Activated CD4-positive, alpha-beta T cell treated with anti-CD3 and anti-CD28 coated beads for 4 hours (primary cell): ENCODE measurements at places on chromosomes 2 and 18.

DNA sequence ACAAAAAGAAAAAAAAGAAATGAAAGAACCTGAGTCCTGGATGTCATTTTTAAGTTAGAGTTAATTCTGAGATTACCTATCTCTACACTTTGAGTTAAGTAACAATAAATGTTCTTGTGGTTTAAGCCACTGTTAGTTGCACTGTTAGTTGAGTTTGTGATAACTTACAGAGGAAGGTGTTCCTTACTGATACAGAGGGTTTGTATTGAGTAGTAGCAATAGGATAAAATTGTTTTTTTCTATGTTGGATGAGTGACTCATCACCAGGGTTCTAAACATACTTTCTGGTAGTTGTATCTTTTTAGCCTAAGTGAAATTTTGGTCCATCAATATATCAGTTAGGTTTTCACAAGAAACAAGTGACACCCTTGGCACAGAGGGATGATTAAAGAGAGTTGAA lies 4.0 kb upstream of the LCLAT1 start:
- no peak for DNase-seq

DNA sequence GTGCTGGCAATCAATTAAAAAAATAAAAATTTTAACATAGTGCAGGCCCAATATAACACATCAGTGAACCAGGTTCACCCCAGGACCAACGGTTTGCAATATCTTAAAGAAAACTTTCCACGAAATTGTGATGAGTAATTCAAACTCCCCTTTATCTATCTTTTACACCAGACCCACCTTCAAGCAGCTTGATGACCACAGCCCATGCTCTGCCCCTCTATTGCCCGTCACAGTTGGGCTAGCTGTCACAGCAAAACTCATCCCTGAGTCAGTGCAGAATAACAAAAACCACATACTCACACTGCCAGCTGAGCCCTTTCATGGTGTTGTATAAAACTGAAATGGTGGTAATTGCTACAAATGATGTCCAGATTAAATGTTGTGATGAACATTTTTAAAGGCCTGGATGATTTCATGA lies 112.5 kb upstream of the CREB1 start:
- no peak for DNase-seq

GRCh38 chr2:34705551-34706247 lies 1106.6 kb upstream of the FAM98A start:
- DNase-seq = no peak

DNA sequence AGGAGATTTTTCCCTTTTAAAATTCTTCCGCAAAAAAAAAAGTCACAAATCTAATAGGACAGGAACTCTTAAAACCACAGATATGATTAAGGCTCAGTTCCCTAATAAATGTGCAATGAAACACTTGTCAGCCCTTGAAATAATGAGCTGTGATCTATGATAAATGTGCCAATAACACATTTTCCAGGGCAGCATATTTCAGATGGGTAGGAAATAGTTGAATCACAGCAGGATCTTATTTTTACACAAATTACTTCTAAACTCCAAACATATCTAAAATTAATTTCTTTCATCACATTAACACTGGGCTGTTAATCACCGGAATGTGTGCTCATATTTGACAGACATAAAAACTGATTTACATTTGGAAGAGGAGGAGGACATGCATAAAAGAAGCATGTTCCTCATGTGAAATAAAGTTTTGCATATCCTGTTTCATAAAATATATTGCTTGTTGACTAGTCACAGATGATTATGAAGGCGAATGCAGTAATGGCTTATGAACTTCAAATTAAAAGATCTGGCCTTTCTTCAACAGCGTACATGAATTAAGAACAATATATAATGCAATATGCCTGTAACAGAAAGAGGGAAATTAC lies 281.4 kb downstream of the PAX3 start:
- DNase-seq = no peak

- DNase-seq = no peak
These were observed 4.8 kb upstream of the YES1 start for GRCh38 chr18:816869-817268.

DNA sequence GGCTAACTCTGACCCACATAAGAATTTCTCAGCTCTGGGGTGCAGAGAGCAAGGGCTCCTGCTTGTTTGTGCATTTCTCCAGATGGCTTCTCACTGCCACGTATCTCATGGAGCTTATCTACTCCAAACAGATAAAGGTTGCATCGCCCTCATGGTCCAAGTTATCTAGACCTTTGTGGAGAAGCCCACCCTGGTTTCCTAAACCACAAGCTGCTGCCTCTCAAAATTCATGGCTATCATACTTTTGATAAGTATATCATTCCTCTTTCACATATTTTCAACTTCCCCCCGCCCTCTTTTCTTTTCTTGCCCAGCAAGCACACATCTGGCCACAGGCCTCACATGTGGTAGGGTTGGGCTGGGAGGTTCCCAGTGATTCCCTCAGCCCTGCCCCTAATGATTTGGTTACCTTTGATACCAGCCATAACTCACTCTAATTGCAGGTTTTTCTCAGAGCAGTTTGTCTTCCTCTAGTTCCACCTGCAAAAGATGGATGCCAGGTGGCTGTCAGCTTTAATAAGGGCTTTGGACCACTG lies 146.0 kb downstream of the RHBDD1 start:
- DNase-seq = no peak

DNA sequence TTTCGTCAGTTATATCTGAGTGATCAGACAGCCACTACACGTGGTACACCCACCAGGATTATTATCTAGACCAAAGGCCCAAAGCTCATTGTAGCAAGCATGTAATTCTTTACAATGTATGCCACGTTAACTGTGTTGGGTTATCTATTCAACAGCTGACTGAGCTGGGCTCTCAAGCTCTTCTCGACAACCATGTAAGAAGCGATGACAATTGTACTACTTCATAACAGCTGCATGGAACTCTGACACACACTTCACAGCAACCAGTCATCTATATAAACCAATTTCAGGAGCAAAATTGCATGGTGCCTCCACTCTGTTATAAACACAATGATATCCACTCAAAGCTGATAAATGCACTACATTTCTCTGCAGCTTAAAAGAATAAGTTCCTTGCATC lies 701.8 kb downstream of the NR4A2 start:
- no peak for DNase-seq

DNA sequence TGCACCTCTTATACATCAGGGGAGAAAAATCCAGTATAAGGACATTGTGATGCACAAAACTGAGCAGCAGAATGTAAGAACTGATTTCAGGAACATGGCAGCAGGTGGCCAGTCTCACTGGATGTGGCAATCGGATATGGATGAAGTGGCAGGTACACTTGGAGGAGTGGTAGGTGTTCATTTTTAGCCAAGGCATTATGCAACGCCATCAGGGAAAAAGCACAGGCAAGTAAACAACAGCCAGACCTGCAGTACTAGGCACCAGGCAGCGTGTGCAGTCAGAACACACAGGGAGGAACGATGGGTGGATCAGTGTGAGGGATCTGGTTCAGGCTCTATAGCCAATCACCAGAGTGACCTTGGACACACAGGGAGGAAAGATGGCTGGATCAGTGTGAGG lies 77.4 kb upstream of the GCFC2 start:
- no peak for DNase-seq

DNA sequence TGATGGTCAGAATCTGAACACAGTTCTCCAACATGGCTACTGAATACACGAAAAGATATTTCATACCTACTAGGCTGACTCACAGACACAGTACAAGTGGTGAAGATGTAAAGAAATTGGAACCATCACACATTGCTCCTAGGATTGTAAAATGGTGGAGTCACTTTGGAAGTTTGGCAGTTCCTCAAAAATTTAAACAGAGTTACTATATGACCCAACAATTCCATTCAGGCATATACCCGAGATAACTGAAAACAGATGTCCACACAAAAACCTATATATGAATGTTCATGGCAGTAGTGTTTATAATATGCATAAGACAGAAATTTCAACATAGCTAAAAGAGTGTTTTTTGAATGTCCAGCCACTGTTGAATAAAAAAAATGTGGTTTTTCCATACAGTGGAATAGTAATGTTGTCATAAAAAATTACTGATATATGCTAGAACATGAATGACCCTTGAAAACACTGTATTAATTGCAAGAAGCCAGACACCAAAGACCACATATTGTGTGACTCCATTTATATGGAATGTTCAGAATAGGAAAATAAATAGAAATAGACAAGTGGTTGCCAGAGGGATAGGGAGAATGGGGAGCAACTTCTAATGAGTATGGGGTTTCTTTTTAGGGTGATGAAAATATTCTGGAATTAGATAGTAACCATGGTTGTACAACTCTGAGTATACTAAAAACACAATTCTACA lies 10.1 kb downstream of the RMP24 start:
- DNase-seq = no peak

- no peak for DNase-seq
These were observed 223.2 kb downstream of the ALK start for GRCh38 chr2:29698216-29698615.

- no peak for DNase-seq
These were observed 79.1 kb upstream of the CYP1B1 start for GRCh38 chr2:38155015-38155414.

DNA sequence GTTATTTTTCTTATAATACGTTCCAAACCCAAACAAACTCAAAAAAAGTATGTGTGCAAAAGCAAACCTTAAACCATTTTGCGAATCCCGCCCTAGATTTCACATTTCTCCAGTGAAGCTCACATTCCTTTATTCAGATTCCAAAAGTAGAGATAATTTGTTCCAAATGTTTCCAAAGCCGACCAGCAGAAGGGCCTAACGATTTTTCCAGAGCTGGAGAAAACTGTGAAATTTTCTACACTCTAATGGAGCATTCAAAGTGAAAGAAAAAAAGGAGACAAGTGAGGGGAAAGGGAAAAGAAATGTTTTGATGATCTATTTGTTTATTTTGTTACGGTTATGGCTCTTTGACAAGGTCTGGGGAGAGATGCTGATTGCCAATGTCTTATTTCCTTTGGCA lies 286.5 kb upstream of the SLC14A2 start:
- no peak for DNase-seq

- no peak for DNase-seq
These were observed 22.9 kb downstream of the DOK1 start for GRCh38 chr2:74577448-74577847.

DNA sequence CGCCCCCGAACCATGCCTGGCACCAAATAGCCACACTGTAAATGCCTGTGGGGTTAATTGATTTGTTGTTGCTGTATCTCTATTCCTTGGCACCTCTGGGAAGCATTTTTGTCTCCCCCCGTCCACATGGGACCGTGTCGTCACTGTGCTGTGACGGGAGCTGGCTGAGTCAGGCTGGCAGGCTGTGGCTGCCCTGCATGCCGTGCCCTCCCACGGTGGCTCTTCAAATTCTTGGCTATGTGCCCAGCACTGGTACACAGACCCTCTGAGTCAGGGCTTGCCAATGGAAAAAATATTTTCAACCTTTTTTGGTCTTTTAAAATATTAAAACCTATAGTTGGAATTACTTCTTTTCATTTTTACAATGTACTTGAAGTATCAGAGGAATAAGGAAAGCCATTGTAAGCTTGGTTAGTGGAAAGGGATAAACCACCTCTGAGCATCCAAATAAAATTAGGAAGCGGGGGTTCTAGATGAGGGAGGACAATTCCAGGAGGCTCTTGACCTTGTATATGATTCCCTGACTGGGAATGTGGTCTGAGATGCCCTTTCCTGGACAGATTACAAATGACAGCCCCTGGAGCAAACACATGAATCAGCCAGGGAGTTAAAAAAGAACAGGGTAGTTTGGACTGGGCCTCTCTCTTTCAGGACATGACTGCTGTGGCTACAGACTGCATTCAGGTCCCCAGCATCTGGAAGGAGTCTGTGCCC lies 59.4 kb downstream of the DGKD start:
- DNase-seq = peak; percentile 80

DNA sequence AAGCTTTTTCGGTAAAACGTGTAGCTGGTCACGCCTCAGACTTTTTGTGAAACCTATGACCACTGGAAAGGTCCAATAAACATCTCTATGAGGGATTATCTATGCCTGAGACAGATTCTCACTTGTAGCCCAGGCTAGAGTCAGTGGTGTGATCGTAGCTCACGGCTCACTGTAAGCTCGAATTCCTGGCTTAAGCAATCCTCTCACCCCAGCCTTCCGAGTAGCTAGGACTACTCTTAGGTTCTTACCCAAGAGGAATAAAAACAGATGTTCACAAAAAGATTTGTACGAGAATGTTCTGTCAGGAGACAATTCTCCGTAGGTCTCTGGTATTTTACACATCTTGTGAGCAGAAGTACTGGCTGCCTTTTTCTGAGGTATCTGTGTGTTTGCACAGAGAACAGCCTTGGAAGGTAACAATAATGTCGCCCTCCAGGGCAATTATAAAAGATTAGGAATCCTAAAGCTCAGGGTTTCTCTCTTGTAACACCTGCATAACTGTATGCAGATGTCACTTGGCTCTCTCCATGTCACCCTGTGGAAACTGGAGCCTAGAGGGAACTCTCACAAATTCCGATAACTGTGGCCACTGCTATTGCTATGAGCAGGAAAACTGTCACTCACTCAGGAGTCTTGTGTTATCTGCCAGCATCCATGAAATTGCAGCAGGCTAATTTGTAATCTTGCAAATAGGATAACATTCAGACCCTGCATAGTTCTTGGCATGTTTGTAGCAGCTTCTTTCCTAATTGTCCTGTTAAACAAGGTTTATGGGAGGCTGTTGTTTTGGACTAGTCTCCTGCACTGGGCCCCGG lies 25.5 kb upstream of the RALBP1 start:
- DNase-seq = no peak

GRCh38 chr2:15601681-15602080 lies 10.0 kb downstream of the DDX1 start:
- no peak for DNase-seq

DNA sequence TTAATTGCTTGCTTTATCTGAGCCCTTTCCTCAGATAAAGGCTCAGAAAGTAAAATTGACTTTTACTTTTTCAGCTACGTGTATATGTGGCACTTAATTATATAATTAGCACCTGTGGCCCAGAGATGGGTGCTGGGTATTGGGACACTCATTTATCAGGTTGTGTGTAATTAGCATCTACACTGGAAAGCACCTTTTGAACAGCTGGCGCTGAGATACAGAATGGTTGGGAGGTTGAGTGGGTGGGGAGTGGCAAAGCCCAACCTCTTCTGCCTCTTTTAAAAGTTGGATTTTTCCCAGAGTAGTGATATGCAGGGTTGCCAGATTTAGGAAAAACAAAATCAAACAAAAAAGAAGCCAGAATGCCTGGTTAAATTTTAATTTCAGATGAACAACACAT lies 23.9 kb downstream of the SPTBN1 start:
- no peak for DNase-seq

DNA sequence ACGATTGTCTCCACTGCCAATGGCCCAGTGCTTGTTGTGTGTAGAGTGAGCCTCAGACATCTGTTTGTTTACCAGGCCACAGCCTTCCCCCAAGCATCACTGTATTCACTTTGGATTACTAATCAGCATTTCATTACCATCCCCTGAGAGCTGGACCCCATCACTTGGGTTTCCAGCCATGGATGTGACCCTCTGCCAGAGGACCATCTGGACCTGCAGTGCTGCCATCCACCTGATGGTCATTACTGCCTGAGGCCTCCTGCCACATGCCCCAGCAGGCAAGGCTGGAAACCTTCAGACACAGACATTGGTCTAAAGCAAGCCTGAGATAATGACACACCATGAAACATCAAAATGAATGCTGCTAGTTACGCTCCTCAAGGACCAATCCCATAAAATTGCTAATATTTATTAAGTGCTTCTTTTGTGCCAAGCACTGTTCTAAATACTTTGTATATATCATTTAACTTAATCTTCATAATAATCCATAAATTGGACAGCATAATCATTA lies 2096.3 kb upstream of the CELF4 start:
- no peak for DNase-seq
